Heart left ventricle (tissue), 16 donors: ENCODE measurements at places on chromosomes 1 and 21.
A peak's percentile ranks its signal among the peaks of the same experiment; 100 is the strongest.

GRCh38 chr1:2202843-2203601 is 8.4 kb upstream of the FAAP20 start:
- DNase-seq, result peak; percentile 32

GRCh38 chr1:113275691-113276090 is 114.6 kb upstream of the MAGI3 start:
- no peak for DNase-seq

GRCh38 chr1:9309080-9309479 is 16.4 kb downstream of the SPSB1 start:
- no peak for DNase-seq

- no peak for DNase-seq
Measured at GRCh38 chr21:33985117-33986050, 69.8 kb upstream of the ATP5PO start.

GRCh38 chr21:42172596-42173483 is 46.1 kb upstream of the ABCG1 start:
- DNase-seq, result no peak

DNA sequence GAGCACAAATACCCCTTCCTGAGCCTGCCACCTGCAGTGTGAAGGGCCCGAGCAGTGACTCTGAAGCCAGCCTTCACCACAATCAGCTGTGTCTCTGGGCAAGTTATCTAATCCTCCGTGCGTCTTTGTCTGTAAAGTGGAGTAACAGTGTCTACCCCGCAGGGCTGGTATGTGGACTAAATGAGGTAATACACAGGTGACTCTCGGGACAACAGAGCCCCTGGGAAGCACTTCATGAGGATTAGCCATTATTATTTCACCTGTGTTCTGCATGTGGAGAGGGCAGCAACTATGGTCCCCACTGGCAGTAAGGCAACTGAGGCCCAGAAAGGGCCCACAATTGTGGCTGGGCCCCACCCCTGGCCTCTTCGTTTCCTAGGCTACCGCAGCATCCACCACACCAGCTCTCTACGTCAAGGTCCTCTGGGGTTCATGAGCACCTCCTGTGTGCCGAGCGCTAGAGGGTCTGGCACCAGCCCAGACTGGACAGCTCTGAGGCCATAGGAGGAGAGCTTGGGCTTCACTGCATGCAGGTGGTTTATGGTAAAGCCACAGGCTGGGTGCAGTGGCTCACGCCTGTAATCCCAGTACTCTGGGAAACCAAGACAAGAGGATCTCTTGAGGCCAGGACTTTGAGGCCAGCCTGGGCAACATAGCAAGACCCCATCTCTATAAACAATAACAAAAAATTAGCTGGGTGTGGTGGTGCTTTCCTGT is 41.3 kb upstream of the LRP8 start:
- peak; percentile 10 for DNase-seq

DNA sequence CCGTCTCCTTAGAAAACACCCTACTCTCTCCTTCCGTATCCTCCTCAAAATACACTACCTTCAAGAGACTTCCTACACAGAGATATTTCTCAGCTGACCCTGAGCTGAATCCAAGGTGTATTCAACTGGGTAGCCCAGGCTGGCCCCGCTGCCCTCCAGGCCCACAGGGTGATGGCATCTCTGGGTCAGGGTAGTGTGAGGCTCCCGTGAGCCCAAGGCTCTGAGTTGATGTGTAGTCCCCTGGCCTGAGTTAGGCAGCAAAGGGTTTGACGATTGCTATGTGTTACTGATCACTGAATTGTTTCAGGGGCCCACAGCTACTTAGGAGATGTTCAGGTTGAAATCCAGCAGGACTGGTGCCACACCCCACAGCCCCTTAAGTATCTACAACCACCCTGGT is 6.7 kb downstream of the INAVA start:
- no peak for DNase-seq

- no peak for DNase-seq
Measured at GRCh38 chr1:96080925-96081324, 640.7 kb upstream of the PTBP2 start.

- no peak for DNase-seq
Measured at GRCh38 chr21:45300786-45301520, 13.3 kb upstream of the POFUT2 start.

GRCh38 chr1:152519851-152520250 is 5.6 kb downstream of the CRCT1 start:
- DNase-seq, result no peak

DNA sequence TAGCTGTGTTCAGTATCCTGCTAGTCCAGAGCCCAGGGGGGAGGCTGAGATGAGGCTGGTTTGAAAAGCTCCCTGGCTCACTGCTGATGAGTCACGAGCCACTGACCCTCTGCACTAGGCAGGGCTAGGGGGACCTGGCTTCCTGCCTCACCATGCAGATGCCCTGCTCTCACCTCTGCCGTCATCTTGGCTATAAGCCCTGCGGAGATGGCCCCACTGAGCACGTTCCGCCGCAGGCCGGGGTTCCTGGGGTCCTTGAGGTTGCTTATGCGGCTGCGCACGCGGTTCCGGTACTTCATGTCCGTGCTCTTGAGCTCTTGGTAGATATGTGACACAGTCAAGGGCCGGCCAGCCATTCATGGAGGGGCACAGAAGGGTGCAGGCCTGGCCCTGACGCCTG is 24.1 kb upstream of the ZNF436 start:
- peak; percentile 55 for DNase-seq

DNA sequence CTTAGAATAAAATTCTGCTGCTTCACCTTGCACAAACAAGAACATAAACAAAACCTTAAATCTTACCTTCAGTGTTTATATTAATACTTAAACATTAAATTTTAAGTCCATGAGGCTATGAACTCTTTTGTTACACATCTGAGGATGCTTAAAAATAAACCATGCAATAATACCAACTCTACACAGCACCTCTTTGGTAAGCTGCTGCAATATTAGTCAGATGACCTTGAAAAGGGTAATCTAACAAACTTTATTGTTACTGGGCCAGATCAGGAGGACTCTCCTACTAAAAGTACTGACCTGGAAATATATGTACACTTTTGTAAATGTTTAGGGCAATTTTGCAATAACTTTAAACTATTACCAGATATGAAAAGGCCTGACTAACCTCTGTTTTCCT is 763 bp downstream of the SIKE1 start:
- no peak for DNase-seq

DNA sequence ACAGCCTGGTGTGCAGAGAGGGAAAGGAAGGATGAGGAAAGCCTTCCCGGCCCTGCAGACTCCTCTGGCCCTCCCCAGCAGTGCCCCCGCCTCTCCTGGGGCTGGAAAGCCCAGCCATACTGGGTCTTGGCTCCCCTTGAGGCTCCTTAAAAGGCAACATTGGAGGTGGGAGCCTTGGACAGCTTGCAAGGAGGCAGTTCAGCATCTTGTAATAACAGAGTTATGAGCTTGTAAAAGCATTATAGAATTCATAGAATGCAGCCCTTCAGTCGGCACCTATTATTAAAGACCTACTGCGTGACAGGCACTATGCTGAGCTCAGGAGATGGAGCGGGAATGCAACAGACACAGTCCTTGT is 4.2 kb downstream of the TINAGL1 start:
- no peak for DNase-seq

- DNase-seq, result no peak
Measured at GRCh38 chr21:43667191-43667904, 8.0 kb downstream of the RRP1B start.

- DNase-seq, result no peak
Measured at GRCh38 chr1:94319319-94320102, 82.1 kb upstream of the ARHGAP29 start.

DNA sequence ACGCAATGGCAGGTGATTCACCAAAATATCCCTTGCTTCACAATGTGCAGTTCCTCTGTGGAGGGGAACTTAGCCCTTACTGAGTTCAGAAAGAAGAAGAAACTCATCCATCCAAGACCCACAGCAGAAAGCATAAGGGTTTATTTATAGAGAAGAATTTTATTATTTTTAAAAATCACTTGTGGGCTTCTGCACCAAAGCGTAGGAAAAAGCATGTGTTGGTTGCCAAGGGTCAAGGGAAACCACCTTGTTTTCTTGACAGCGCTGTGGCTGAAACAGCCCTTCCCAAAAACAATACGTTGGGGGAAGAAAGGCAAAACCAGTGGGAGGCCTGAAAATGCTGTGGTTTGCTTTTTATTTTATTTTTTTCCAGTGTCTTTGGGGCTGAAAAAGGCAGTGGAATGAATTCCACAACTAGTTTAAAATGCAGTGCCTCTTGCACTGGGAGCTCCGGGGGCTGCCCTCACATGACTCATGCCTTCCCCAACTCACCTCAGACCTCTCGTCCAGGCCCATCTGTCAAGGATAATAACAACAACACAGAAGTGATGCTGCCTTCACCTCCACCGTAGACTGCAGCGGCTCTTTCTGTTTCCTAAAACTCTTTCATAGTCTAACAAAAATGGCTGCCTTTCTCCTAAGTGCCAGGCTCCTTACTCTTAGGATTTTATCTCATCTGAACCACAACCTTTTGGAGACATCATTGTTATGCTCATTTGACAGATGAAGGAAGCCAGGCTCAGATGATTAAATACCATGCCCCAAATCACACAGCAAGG is 224.2 kb upstream of the JUN start:
- no peak for DNase-seq

- no peak for DNase-seq
Measured at GRCh38 chr1:111818081-111818480, 62.4 kb downstream of the DDX20 start.

GRCh38 chr1:1430114-1430982 is 5.1 kb upstream of the VWA1 start:
- peak; percentile 83 for DNase-seq

GRCh38 chr1:100972185-100972584 is 53.4 kb downstream of the DPH5 start:
- no peak for DNase-seq

GRCh38 chr21:31043471-31043870 is 5.2 kb upstream of the KRTAP19-8 start:
- no peak for DNase-seq

DNA sequence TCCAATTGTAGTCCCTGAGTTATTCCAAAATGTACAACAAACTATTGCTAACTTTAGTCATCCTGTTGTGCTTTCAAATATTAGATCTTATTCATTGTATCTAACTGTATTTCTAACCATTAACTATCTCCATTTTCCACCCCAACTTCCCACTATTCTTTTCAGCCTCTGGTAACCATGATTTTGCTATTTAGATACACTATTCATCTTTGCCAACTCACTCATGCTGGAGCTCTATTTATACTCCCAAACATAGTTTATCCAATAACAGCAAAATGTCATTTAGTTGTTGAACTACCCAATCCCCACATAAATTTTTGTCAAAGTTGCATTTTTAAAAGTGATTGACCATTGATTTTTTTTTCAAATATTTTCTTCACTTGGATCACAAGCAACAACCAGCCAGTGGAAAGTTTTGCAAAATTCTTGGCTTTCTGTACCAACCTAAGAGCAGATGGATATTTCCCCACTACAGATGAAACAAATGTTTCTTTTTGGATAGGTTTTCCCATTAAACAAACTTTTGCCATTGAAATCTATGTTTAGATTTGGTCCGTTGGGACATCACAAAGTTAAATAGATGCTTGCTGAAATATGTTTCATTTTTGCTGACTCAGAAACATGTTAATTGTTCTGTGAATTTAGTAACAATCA is 866.0 kb downstream of the LTN1 start:
- no peak for DNase-seq

GRCh38 chr1:174584071-174584470 is 136.3 kb downstream of the GPR52 start:
- DNase-seq, result no peak

- no peak for DNase-seq
Measured at GRCh38 chr21:21019681-21020080, 21.5 kb downstream of the NCAM2 start.

DNA sequence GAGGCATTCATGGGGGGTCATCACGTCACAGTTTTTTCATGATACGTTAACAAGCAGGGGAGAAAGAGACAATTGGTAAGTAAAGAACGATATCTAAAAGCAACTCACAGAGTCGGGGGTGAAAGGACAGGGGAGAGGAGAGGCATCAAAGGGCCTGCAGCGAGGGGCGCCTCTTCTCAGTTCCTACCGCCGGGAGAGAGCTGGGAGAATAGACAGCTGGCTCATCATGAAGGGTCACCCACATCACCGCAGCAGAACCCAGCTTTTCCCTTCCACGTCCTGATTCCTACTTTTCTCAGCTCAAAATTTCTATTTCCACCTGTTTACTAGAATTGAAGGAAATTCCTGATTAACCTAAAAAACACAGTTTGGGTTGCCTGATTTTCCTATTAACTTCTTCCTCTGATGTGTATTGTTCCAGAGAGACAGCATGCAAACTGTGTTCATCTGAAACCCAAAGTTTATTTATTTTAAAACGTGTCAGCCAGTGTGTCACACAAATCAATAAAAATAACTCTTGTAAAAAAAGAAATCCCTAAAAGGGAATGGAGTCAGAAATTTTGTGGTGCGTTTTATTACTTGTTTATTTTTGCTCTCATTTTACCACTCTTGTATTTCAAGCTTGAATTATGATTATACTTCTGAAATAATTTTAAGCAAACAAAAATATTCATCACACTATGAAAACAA is 75.4 kb downstream of the SLC25A24 start:
- no peak for DNase-seq

DNA sequence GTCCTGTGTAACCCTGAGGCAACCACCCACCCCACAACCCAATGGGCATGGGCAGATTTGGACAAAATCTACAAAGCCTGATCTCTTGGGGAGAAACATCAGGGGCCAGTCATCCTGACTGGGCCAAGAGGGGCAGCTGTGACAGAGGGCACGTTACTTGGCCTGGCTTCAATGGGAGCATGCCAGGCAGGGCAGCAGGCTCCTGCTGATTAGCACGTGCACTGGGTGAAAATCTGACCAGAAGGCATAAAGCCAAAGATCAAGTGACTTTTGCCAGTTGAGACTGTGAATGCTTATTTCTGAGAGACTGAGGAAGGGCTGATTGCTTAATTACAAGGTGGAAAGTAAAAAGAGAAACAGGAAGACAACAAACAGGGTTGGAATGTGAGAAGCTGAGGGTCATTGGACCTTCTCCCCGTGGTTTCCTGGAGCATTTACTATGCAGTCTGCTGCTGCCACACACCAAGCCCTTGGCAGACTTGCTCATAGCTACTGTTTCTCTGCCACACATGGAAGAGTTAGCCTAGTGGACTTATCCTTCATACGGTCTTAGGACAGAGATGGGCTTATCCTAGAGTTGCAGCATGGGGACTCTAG is 39.8 kb upstream of the TNR start:
- no peak for DNase-seq

- DNase-seq, result no peak
Measured at GRCh38 chr1:226697151-226697928, 41.7 kb downstream of the ITPKB start.

GRCh38 chr21:38819719-38820159 is 14.0 kb downstream of the ETS2 start:
- DNase-seq, result no peak

GRCh38 chr1:147892731-147893214 is 9.8 kb upstream of the GJA8 start:
- DNase-seq, result no peak

GRCh38 chr1:173852105-173852504 is 15.7 kb downstream of the GAS5 start:
- no peak for DNase-seq
